ENCODE measurements at places on chromosomes 3 and 15.

DNA sequence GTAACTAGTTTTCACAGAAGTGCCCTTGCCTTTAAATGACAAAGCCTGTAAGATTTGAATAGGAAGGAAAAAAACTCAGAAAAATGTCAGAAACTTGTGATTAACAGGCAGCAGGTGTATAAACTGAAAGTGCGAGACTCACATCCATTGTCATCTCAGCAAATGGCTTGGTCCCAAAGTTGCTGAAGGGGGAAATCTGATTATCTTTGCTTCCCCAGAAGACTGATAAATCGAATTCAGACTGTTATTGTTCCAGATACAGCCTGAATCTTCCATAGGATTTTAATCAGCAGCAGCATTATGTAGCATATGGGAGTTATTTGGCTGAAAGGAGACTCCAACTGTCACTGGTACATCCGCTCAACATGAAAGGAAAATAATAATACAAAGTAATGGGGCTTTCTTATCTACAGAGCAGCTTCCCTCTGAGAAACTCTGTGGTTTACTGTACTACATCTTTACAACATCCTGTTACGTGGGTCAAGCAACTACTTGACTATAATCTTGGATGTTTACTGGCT, 550.4 kb upstream of the CCDC54 start:
- DNase-seq = no peak

DNA sequence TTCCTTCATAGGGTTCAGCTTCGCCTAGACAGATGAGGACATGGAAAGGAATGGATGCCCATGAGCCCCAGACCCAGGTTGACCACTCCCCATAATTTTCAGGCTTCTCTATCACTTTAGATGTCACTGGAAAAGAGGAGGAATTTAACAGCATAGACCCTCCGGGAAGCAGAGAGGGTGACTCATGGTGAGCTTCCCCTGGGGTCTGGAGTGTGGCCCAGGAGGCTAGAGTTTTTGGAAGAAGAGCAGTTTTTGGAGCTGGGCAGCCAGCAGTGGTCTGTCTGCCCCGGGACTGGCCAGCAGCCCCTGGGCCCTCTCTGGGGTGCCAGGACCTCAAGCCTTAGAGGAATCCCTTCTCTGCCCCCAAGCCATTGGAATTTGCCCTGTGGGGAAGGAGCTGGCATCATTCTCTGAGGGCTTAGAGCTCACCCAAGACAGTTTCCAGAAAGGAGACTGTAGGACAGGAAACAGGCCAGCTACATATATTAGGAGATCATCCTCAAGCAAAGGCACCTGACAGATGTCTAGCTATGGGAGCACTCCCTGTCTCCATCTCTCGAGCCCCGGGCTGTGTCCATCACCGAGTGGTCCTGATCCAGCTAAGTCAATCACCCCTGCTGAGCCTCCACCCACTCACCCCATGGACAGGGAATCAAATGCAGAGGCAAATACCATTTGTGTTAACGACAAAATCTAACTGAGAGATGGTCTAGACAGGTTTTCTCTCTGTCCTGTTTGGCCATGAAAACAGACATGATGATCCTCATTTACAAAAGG, 67.3 kb downstream of the MEGF11 start:
- no peak for DNase-seq

- DNase-seq = peak; percentile 56
Observed at GRCh38 chr3:120558771-120559241, 37.3 kb upstream of the NDUFB4 start.

GRCh38 chr15:65824031-65824743, 32.1 kb upstream of the DENND4A start:
- no peak for DNase-seq

DNA sequence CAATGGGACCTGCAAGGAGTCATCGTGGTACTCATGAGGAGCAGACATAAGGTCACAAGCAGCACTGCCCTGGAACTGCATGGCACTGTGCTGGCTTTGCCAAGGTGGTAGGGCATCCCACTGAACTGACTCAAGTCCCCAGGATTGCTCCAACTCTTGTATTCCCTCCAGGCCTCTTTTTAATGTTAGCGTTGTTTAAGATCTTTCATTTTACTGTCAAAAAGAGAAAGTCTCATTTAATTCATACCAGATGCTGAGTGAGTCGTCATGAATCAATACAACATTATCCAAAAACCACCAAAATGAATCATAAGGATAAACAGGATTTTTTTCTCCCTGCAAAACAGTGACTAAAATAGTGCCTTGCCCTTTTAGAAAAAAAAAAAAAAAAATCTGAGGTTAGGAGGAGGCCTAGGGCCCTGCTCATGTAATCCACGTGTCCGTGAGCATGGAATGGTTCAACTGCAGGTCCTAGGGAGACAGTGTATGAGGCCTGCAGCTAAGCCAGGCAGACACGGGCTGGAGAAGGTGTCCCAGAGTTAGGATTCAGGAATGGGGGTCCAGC, 36.7 kb upstream of the BLM start:
- no peak for DNase-seq

Measured in amygdala (tissue), 56 donors.